Stimulated activated CD4-positive, alpha-beta T cell treated with anti-CD3 and anti-CD28 coated beads, Interleukin-4, amount 100 ng/mL, for 4 hours (primary cell): ENCODE measurements at places on chromosomes 11 and 22.

- no peak for DNase-seq
Measured at GRCh38 chr22:17079572-17079971, 5.2 kb upstream of the IL17RA start.

DNA sequence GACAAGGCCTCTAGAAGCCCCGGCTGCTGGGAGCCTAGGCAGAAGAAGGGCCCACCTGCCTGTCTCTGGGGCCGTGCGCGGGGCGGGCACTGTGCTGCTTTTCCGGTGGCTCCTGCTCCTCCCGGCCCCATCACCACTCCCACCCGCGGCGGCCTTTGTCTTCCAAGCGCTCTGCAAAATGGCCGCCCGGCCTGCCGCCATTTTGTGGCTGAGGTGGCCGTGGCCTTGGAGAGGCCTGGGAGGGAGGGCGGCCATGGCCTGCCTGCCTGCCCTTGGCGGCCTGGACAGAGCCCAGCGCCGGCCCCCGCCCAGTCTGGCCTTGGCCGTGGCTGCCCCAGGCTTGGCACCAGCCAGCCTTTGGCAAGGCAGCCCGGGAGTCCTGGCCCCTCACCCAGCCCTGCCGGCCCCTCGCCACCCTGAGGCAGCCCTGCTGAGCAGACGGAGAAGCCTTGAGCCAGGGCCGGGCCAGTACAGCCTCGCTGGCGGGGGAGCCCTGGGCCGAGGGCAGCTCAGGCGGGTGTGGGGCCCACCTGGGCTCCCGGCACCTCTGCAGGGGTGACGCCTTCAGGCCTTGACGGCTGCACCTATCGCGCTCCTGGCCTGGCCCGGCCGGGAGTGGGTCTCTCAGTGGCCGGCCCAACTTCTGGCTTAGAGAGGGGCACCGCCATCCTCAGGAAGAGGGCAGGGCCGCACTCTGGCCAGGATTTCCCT lies 46.0 kb upstream of the PPARA start:
- DNase-seq, result no peak

DNA sequence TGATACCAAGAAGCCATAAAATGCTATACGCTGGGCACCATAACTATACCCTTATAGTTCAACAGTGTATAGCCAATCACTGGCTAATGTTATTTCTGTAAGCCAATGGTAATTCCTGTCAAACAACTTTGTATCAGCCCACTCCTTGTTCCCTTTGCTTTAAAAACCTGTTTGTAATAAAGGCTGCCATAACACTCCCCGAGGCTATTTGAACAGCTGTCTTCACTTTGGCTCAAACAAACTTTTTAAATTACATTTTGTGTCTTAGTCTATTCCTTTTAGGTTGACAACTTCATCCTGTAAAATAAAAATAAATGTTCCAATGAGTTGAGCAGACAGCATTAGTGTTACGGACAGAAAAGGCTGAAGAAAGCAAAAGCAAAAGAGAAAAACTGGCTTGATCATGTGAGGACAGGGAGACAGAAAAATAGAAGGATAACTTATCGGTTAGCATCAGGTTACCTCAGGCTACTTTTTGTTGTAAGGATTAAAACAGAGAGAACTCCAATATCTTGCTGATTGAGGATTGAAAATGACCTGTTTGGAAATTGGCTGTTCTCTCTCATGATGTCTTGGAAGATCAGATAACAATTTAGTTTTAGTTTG lies 95.0 kb downstream of the AASDHPPT start:
- no peak for DNase-seq

DNA sequence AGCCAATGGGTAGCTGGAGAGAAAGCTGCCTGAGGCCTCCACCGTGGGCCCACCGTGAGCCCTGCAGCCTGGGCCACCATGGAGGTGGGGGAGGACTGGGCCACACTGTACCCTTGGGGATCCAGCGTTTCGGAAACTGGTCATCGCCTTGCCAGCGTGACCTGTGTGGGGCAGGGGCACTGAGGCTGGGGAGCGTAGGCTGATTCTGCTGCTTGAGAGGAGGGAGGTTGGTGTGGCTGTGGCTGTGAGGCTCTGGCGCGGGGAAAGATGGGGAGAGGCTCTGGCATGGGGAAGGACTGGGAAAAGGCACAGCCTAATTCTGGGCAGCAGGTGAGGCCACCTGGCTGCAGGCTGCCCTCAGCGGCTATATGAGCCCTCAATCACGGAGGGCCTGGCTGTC lies 12.6 kb upstream of the TTLL12 start:
- no peak for DNase-seq

DNA sequence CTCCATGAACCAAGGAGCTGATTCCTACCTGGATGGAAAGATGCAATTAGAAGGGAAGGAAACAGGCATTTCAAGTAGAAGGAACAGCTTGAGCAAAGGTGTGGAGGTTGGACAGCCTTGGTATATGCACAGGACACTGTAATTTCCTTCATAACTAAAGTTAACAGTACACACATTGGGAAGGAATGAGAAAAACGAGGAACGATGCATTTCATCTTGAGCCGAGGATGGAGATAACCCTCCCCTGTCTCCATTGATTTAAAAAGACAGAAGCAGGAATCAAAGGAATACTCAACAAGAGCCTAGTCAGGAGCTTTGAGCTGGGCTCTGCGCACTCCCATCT lies 2.3 kb upstream of the PRG2 start:
- DNase-seq, result no peak

- no peak for DNase-seq
Measured at GRCh38 chr11:77503006-77503405, 29.1 kb upstream of the PAK1 start.

DNA sequence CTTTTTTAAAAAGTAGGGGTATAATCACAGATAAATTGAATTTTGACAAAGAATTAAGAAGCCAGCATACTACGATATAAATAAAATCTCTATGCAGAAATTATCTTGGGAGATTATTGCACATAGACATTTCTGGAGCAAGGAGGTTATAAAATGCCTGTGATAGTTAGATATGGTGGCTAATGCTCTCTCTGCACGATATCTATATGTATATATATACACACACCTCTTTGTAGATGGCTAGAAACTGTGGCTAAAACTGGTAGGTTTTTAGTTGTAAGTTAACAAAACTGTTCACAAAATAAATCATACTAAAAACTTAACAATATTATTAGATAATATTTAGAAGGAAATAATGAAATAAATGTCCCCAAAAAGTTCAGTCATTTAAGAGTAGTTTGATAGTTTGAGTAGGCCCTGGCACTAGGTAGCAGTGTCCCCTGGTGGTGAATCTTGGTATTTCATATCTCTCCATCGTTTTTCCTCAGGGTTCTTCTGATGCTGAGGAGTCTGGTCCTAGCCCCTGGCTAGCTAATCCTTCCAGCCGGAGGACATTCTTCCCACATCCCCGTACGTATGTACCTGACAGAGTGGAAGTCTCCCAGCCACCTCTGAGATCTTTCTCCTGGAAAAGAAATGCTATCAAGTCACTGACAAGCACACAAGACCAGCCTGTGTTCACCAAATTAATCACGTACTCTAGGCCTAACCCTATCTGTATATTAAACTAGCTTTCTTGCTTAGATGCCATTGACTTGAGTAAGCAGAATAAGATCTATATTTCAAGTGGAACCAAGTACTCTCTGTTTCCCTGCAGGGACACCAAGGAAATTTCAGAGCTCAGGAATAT lies 32.2 kb downstream of the ART5 start:
- no peak for DNase-seq

GRCh38 chr11:126968915-126969314 lies 31.7 kb downstream of the KIRREL3 start:
- DNase-seq, result no peak

DNA sequence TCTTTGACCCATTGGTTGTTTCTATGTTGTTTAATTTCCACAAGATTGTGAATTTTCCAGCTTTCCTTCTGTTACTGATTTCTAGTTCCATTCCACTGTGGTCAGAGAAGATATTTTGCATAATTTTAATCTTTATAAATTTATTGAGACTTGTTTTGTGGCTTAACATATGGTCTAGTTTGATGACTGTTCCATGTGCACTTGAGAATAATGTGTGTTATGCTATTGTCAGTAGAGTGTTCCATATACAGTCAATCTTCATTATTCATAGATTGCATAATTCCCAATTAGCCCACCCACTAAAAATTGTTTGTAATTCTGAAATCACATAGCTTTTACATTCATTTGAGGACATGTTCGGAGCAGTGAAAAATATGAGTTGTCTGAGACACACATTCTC lies 346.1 kb upstream of the DDI1 start:
- no peak for DNase-seq

GRCh38 chr11:1502168-1502953 lies 15.8 kb upstream of the MOB2 start:
- DNase-seq, result no peak

- DNase-seq, result no peak
Measured at GRCh38 chr11:126782810-126783209, 217.8 kb downstream of the KIRREL3 start.

- no peak for DNase-seq
Measured at GRCh38 chr11:76984743-76985142, 49.5 kb upstream of the B3GNT6 start.

DNA sequence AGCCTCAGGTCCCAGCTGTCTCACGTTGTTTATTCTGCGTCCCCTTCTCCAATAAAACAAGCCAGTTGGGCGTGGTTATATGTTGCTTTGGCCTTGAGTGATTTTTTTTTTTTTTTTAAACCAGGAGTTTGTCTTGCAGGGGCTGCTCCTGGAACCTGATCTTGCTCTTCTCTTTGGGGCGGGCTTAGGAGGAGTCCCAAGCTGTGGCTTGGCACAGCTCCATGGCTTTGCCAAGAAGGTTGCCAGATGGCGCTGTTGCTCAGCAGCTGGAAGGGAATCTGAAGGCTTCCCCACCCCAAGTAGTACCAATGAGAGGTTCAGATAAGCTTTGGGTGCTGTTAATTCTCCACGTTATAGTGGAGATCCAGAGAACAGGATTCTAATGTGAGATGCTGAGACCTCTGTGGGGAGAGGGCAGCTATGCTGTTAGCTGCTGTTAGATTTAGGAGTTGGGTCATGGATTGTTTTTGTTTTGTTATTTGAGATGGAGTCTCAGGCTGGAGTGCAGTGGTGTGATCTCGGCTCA lies 2.0 kb upstream of the FERMT3 start:
- DNase-seq, result peak; percentile 67

- DNase-seq, result no peak
Measured at GRCh38 chr11:76629853-76630599, 40.5 kb downstream of the LRRC32 start.

DNA sequence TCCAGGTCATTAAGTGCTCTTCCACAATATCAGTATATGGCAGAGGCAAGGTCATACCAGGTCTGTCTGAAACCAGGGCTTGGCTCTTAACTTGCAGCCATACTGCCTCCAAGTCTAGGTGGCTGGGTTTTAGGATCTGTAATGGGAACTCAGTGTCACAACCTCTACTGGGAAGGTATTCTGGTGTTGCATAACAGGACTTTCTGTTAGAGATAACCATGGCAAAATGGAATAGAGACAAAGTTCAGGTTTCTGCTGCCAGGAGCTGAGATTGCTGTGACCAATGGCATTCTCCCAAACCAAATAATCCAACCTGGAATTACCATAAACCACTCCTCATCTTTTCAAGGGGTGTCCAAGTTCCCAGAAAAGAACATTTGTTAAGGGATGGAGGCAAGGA lies 6.8 kb upstream of the SAA1 start:
- DNase-seq, result no peak

GRCh38 chr11:123046473-123047259 lies 15.3 kb downstream of the HSPA8 start:
- DNase-seq, result no peak

- no peak for DNase-seq
Measured at GRCh38 chr22:50683086-50683993, 10.7 kb downstream of the SHANK3 start.

DNA sequence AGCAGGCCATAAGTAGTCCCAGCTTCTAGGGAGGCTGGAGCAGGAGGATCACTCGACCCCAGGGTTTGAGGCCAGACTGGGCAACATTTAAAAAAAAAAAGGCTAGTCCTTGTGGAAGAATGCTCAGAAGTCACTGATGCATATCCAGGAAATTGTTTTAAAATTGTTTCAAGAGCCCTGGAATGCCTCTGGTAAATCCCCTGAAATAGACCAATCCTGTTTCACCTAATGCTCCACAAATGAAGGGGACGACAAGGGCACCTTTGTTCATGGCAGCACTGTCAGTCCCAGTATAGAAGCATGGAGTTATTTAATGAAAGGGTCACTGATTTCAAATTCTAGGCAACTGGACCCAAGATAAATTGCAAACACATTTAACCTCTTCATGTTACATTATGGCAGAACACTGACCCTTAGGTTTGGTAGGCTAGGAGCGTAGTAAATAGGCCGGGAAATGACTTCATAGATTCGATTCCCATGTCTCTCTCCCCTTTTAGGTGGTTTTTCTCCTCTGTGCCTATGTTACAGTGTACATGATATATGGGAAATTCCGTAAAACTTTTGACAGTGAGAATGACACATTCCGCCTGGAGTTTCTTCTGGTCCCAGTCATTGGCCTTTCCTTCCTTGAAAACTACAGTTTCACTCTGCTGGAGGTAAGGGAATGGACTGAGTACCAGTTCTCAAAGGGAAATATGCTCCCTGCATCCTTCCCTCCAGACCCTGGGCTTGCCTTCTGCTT lies 11.4 kb downstream of the KDELR3 start:
- no peak for DNase-seq

- no peak for DNase-seq
Measured at GRCh38 chr11:30991376-30991775, 378.2 kb downstream of the DCDC1 start.

GRCh38 chr11:96614846-96615245 lies 225.0 kb downstream of the JRKL start:
- no peak for DNase-seq

- no peak for DNase-seq
Measured at GRCh38 chr11:57586711-57587245, 10.7 kb upstream of the SERPING1 start.

- no peak for DNase-seq
Measured at GRCh38 chr11:17012179-17012578, 2.0 kb downstream of the PLEKHA7 start.

GRCh38 chr11:77379253-77379652 lies 77.8 kb upstream of the GDPD4 start:
- no peak for DNase-seq

DNA sequence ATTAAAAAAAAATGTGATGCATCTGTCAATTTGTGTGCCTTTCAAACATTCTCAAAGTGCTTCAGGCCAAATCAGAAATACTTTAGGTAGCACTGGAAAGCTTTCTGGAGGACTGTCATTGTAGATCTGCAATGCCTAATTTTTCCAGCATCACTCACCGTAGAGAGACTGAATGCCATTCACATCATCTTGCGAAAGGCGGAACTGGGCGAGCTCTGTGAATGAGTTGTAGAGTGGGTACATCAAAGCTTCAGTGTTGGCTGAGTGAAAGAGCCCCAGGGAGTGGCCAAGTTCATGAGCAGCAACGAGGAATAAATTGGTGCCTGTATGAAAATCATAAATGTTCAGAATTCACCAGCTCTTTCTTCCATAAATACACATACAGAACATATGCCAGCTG lies 4.0 kb downstream of the MMP10 start:
- DNase-seq, result no peak
